ENCODE measurements at places on chromosomes 5 and 9.

DNA sequence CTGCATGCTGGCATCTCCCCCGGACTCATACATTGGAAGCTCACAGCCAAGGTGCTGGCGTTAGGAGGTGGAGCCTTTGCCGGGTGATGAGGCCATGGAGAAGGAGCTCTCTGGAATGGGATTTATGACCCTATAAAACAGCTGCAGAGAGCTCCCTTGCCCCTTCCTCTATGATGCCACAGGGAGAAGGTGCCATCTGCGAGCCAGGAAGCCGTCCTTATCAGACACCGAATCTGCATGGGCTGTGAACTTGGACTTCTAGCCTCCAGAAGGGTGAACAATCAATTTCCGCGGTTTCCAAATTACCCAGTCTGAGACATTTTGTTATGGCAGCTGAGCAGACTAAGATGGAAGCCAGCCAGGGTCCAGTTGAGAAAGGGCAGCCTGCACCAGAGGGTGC lies 381.2 kb upstream of the IRX1 start:
- DNase-seq: no peak

- no peak for DNase-seq
Observed at GRCh38 chr5:137596941-137597340, 97.8 kb upstream of the SPOCK1 start.

DNA sequence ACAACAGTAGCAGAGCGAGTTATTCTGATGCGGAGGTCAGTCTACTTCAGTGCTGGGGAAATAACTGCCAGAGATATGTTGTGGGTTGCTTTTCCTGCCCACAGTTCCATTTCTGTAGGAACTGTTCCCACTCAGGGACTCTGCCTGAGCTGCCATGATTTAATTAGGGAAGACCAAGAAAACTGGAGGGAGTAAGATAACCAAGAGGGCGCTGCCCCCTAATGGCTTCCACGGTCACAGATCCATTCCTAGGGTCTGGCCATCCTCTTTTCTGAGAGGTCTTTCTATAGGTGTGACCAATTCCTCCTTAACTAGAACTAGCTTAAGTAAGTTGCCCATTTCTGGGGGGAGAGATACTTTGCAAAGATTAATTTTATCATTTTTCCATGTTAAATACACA lies 125.9 kb downstream of the APBA1 start:
- DNase-seq: peak; percentile 29

DNA sequence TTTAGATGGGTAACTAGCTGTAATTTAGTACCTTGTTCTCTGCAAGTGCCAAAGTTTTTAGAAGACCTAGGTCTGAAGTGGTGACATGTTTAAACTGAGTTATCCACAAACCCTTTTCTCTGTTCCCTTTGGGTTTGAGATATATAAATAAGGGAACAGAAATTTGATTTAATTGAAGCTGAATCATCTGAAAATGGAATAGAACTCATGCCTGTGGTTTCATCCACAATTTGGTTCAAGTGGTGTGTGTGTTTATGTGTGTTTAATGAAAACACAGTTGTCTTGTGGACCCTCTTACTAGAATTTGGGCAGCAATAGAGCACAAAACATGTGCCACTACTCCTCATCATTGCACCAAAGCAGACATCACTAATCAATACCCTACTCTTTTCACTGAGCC lies 216.9 kb downstream of the GLIS3 start:
- no peak for DNase-seq

DNA sequence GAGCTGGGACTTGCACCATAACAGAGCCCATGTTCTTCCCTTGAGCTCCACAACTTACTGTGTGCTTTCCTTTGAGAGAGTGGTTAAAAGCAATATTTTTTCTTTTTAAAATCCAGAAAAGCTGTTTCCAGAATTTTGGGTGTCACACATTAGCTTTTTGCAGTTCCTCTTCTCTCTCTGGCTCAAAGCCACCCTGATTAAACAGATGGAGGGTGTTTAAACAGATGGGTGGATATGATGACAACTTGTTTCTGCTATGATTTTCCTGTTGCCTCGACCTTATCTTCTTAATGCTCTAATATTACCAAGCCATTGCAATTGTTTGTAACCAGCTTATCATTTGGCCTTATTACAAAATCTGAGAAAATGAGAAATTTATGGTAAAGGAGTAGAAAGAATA lies 22.9 kb upstream of the CFAP95 start:
- no peak for DNase-seq

DNA sequence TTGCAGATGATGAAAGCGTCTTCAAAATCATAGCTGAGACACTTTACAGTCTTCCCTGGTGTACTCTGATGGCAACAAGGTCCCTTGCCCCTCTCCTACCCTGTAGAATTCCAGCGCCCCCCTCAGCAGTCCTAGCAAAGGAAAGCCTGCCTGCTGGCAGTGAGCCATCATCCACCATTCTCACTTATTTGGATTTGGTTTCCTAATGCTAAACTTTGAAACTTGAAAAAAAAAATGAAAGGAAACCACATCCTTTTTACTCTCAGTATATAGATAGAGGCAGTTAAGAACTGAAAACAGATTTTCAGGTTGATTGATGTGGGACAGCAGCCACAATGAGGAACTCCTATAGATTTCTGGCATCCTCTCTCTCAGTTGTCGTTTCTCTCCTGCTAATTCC lies at the start of gene GZMA:
Gene GZMA, plus strand, starts transcription at position 299 of the 400 bp plus-strand sequence. Its CDS starts 37 bp downstream, at position 336.
- no peak for DNase-seq

GRCh38 chr9:127771570-127772189 lies 6.8 kb downstream of the SH2D3C start:
- no peak for DNase-seq

DNA sequence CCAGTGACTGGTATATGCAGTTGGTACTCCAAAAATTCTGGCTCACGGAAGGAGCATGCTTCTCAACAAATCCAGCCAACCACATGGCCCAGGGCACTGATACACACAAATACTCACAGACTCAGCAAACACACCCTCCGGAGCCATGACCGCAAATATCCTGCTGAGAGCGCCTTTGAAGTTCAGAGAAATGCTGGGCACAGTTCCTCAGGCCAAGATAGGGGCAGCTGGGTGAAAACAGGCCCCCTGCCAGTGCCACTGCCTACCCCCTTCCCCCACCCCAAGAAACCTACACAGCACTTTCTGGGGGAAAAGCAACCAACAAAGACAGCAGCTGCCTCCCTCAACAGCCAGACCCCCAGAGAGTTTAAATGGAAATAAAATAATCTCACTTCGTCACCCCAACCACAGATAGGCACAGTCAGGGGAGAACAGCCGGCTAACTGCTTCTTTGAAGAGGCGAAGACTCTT lies 120.0 kb downstream of the C5orf15 start:
- DNase-seq: peak; percentile 32

DNA sequence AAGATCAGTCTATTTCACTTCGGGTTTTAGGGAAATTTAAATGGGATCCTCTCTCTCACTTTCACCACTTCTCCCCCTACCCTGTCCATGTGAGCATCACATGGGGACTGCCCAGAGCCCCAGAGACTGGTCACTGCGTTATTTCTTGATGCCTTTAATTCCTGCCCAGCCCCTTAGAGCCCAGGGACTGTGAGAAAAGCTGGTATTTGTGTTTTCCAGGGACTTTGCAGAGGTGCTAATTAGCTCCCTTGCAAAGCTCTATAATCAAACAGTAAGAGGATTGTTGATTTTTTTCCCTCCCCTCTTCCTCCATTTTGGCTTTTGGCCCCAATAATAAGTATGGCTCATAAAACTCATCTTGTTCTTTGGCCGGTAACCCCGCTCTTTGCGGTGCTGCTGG lies 35.6 kb downstream of the NTRK2 start:
- DNase-seq: no peak

DNA sequence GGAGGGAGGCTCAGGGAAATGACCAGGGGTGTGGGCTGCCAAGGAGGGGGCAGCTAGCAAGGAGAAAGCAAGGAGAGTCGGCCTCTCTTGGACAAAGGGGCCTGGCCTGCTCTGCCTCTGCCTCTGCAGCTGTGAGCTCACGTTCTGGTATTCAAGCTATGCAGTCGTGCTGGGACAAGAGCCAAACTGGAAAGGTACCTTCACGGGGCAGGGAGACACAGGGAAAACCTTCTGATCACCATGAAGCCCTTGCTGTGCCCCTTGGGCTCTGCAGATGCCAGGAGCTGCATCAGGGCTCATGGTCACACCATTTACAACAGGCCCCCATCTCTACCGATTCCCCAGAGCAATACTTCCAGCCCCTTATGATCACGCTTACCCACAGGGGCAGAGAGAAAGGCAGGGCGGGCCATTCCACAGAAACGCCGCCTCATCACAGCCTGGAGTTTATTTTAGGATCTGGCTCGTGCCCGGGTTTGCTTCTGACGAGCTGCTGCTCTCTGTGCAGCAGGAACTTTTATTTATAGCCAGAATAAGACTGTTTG lies 63.2 kb downstream of the PRRT1B start:
- peak; percentile 98 for DNase-seq

- no peak for DNase-seq
Observed at GRCh38 chr9:134063571-134064450, 4.0 kb downstream of the BRD3 start.

DNA sequence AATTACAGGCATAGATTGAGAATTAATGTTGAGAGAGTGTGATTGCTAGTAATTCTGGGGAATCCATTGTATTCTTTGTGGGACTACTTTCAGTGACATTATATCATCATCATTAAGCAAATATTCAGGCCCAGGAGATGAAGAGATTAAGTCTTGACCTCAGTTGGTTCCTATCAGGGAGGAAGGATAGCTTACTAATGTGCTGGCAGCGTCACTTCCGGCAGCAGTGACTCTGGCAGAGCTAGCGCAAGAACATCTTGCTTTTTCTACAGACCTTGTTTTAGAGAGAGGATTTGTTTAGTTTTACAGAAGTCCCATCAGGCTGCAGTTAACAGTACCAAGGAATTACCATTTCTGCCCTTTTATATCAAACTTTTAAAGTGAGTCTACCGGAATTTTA lies 20.3 kb downstream of the OSTF1 start:
- no peak for DNase-seq

- DNase-seq: no peak
Observed at GRCh38 chr5:81398741-81399140, 4.8 kb upstream of the ACOT12 start.
